ENCODE measurements at places on chromosomes 6 and 20.

- DNase-seq, result no peak
- H3K4me3 ChIP-seq, result no peak overlapping the region
- H3K4me1 ChIP-seq, result peaks cover 17% of the 10 kb centered on the region
- no peaks in the 10 kb centered on the region for H3K27me3 ChIP-seq
- H3K36me3 ChIP-seq, result peaks cover 46% of the 10 kb centered on the region
Measured at GRCh38 chr20:6012179-6012578, 41.7 kb downstream of the LRRN4 start.

- no peak overlapping the region for H3K4me3 ChIP-seq
- no peaks in the 10 kb centered on the region for H3K27me3 ChIP-seq
- H3K36me3 ChIP-seq, result no peaks in the 10 kb centered on the region
- no peak for DNase-seq
- H3K27ac ChIP-seq, result no peak overlapping the region
Measured at GRCh38 chr6:133966654-133967329, 13.8 kb downstream of the TBPL1 start.

GRCh38 chr20:47638851-47639250 lies 137.2 kb downstream of the NCOA3 start:
- DNase-seq, result peak; percentile 10
- H3K36me3 ChIP-seq, result peaks cover 45% of the 10 kb centered on the region
- no peaks in the 10 kb centered on the region for H3K27me3 ChIP-seq
- no peak overlapping the region for H3K4me3 ChIP-seq
- no peak overlapping the region for H3K27ac ChIP-seq

GRCh38 chr6:91710342-91710741 lies 1123.5 kb upstream of the MAP3K7 start:
- H3K36me3 ChIP-seq, result no peaks in the 10 kb centered on the region
- no peaks in the 10 kb centered on the region for H3K27me3 ChIP-seq
- no peak overlapping the region for H3K4me3 ChIP-seq
- H3K4me1 ChIP-seq, result no peaks in the 10 kb centered on the region
- H3K27ac ChIP-seq, result no peak overlapping the region

- peaks cover 36% of the 10 kb centered on the region for H3K4me1 ChIP-seq
- H3K4me3 ChIP-seq, result peak overlapping the region; percentile 86
- peaks cover 33% of the 10 kb centered on the region for H3K36me3 ChIP-seq
Measured at GRCh38 chr6:43173591-43174262, 2.7 kb downstream of the SRF start.

DNA sequence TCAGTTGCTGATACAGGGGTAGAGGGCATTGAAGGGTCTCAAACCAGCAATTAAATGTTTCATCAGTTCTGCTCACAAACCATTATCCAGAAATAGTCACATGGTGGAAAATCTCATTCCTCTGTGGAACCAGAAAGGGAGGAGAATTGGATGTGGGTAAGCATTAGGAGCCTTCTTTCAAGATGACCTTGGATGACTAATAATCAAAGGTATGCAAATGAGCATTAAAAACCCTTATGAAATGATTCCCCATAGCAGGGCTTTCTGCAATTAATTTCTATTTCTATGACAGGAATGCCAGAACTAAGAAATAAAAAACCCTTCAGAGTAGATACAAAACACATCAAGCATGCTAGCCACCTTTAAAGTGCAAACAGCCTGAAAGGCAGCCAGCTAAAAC lies 37.4 kb upstream of the HCRTR2 start:
- H3K27ac ChIP-seq, result no peak overlapping the region
- H3K4me3 ChIP-seq, result no peak overlapping the region
- DNase-seq, result no peak
- no peaks in the 10 kb centered on the region for H3K27me3 ChIP-seq

GRCh38 chr6:85537055-85537494 lies 56.6 kb downstream of the SNX14 start:
- DNase-seq, result no peak
- peaks cover 20% of the 10 kb centered on the region for H3K36me3 ChIP-seq
- no peak overlapping the region for H3K4me3 ChIP-seq
- H3K27me3 ChIP-seq, result no peaks in the 10 kb centered on the region
- H3K4me1 ChIP-seq, result no peaks in the 10 kb centered on the region
- H3K27ac ChIP-seq, result no peak overlapping the region

DNA sequence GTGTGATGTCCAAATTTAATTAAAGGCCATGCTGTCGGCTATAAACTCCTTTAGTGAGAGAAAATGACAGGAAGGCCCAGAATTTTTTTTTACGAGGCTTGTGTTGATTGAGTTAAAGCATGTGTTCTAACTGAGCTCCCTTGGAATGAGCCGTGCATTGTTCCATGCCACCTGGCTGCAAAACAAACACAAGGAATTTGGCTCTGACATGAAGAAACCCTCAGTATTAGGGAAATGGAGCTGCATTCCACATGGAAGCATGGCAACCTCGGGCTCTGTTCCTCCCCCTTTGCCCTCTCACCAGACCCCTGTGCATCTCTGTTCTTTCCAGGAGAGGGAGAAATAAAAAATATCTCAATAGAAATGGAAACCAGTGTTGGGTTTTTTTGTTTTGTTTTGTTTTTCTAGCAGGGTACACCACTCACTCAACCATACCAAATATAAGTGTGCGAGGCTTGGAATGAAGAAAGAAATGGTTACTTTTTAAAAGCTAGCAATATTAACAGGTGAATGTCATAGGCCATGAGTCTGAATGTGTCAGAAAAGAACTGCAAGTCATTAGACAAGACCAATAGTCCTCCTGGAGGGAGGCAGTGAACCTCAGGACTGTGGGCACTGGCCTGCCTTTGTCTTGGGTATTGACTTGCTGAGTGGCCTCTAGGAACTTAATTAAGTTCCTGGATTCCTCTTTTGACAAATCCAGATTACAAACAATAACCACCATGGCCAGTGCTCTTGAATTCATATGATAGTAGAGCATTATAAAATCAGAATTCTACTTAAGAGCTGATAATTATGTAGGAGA lies 935.1 kb downstream of the KIF16B start:
- H3K27ac ChIP-seq, result no peak overlapping the region
- H3K36me3 ChIP-seq, result no peaks in the 10 kb centered on the region
- H3K27me3 ChIP-seq, result no peaks in the 10 kb centered on the region

DNA sequence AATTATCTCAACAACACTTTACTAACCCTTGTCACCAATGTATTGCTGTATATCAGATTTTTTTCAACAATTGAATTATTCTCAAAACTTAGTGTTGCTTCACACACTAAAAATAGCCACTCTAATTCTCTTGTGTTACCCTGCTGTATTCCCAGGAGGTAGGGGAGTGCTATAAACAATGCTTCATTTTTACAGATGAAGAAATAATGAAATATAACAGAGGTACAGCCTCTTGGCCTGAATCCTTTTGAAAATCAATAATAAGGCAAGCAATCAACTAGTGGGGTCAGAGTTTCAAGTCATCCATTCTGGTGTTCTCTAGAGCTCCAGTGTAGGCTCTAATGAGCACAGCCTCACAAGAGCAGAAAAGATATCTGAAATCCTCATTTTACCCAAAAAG lies 10.9 kb downstream of the HIVEP2 start:
- peaks cover 26% of the 10 kb centered on the region for H3K4me1 ChIP-seq
- no peak overlapping the region for H3K27ac ChIP-seq
- no peak overlapping the region for H3K4me3 ChIP-seq
- H3K27me3 ChIP-seq, result no peaks in the 10 kb centered on the region

- no peaks in the 10 kb centered on the region for H3K27me3 ChIP-seq
- no peak overlapping the region for H3K4me3 ChIP-seq
- DNase-seq, result no peak
- H3K27ac ChIP-seq, result no peak overlapping the region
- peaks cover 36% of the 10 kb centered on the region for H3K36me3 ChIP-seq
Measured at GRCh38 chr6:37174515-37175331, 4.8 kb downstream of the PIM1 start.

DNA sequence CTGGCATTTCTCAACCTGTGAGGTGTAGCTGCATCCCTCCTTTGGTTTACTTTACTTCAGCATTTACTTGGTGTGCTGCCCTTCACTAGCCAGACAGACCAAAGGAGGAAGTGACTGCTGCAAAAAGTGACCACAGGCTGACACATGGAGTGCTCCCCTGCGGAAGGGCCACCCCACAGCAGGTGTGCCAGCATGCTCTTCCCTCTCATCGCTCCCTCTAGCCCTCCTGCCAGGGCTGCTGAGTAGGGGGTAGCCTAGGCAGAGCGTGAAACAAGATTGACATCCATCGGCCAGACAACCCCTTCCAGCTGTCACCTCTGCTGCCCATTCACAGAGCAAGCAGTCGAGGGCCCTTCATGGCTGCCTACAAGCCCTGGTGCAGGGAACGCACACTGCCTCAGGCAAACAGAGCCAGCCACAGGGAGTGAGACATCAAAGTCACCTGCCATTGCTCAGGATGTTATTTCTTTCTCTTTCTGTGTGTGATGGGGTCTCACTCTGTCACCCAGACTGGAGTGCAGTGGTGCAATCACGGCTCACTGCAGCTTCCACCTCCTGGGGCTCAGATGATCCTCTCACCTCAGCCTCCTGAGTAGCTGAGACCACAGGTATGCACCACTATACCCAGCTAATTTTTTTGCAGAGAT lies 102.0 kb upstream of the RPS6KA2 start:
- DNase-seq, result peak; percentile 47
- H3K4me3 ChIP-seq, result no peak overlapping the region
- no peaks in the 10 kb centered on the region for H3K36me3 ChIP-seq
- H3K4me1 ChIP-seq, result no peaks in the 10 kb centered on the region

DNA sequence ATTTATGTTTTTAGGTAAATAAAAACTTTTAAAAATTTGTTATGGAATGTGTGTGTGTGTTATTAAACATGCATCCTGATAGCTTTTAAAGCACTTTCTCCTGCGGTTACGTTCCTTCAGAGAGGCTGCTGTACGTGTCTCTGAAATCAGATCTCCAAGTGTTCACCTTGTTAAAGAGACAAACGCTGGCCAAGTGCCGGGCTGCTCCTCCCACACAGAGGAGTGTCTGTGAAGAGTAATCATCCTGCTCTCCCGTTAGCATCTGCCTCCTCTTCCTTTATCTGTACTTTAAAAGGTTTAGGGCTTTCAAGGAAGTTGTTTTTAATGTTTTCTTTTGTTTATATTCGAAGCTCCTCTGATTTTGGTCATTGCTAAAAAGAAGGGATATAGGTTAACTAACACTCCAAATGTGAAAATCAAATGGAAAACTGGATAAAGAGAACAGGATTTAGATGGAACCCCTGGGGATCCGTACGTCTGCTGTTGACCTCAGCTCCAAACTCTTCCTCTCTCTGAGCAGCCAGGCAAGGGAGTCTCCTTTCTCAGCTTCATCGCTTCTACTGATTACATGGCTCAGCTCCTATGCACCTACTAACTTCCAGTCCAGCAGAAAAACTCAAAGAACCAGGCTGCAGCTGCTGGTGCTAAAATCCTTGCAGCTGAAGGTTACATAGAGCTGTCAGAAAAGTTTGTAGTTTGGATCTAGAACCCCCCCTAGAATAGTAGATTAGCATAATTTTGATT lies 20.0 kb downstream of the IRF4 start:
- no peaks in the 10 kb centered on the region for H3K36me3 ChIP-seq
- peaks cover 32% of the 10 kb centered on the region for H3K27me3 ChIP-seq
- H3K4me3 ChIP-seq, result no peak overlapping the region
- no peak overlapping the region for H3K27ac ChIP-seq
- H3K4me1 ChIP-seq, result no peaks in the 10 kb centered on the region

DNA sequence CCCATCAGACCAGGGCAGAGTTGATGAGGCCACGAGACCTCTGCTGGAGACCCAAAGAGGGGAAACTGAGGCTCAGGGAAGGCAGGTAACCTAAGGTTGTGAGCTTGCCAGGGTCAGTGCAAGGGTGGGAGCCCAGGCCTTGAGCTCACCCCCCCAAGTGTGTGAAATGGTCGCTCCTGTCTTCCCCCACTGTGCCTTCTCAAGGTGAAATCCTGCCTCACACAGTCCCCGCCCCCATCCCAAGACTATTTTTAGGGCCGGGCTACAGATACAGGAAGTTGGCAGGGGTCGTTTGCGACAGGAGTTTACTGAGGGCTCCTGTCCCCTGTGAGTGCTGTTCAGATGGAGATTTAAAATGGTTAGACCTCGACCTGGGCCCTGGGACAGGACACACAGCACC lies 18.7 kb upstream of the GATA5 start:
- H3K4me1 ChIP-seq, result no peaks in the 10 kb centered on the region
- H3K27me3 ChIP-seq, result peaks cover 3% of the 10 kb centered on the region
- no peak for DNase-seq
- no peak overlapping the region for H3K27ac ChIP-seq
- no peak overlapping the region for H3K4me3 ChIP-seq

DNA sequence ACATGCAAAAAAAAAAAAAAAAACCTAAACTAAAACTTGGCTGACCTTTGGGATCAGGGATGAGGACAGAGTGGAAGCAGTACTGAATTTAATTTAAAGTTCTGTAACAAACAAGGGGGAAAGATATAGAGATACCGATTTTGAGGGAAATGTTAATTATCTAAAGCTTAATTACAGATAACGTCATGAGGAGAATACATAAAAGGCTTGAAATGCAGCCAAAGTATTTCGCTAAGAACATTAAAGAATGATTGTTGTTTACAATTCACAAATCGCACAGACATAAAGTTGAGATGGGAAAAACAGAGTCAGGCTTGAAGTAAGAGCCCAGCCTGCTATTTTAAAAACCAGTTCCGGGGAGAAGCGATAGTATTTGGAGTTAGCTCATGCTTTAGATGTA lies 208.0 kb upstream of the SASH1 start:
- no peak overlapping the region for H3K27ac ChIP-seq
- no peaks in the 10 kb centered on the region for H3K36me3 ChIP-seq
- no peaks in the 10 kb centered on the region for H3K4me1 ChIP-seq
- H3K27me3 ChIP-seq, result peaks cover 7% of the 10 kb centered on the region

GRCh38 chr6:155974811-155975323 lies 519.2 kb upstream of the NOX3 start:
- no peaks in the 10 kb centered on the region for H3K27me3 ChIP-seq
- H3K27ac ChIP-seq, result no peak overlapping the region
- no peaks in the 10 kb centered on the region for H3K36me3 ChIP-seq
- H3K4me1 ChIP-seq, result no peaks in the 10 kb centered on the region

GRCh38 chr6:118649918-118650581 lies 1.3 kb downstream of the CEP85L start:
- H3K4me1 ChIP-seq, result peaks cover 18% of the 10 kb centered on the region
- H3K4me3 ChIP-seq, result peak overlapping the region; percentile 94
- DNase-seq, result peak; percentile 93
- H3K36me3 ChIP-seq, result no peaks in the 10 kb centered on the region
- peak overlapping the region; percentile 83 for H3K27ac ChIP-seq

- H3K4me3 ChIP-seq, result no peak overlapping the region
- H3K27ac ChIP-seq, result no peak overlapping the region
- no peaks in the 10 kb centered on the region for H3K27me3 ChIP-seq
- H3K4me1 ChIP-seq, result no peaks in the 10 kb centered on the region
Measured at GRCh38 chr6:8982668-8983067, 547.3 kb upstream of the SLC35B3 start.

DNA sequence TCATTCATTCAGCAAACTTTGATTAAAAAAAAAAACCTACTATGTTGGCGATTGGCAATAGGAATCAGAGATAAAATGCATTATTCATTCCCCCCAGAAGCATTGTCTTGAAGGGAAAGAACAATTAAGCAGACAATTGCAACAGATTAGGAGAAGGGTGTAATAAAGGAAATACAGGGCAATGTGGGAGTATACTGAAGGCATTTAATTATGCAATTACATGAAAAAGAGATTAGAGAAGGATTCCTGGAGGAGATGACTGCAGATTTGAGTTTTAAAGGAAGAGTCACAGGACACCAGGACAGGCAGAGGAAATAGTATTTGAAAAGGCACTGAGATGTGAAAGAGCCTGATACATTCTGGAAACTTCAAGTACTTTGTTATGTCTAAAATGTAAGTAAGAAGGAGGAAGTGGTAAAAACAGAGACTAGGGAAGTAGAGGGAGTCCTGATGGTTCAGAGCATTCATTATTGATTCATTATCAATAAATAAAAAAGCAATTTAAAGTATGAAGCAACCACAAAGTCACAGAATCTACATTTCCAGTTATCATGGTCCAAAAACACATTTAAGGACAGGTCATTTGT lies 43.7 kb downstream of the THEMIS start:
- no peaks in the 10 kb centered on the region for H3K36me3 ChIP-seq
- H3K27me3 ChIP-seq, result no peaks in the 10 kb centered on the region
- H3K4me3 ChIP-seq, result no peak overlapping the region
- H3K4me1 ChIP-seq, result no peaks in the 10 kb centered on the region
